Tibial artery (tissue), 4 donors: ENCODE measurements at places on chromosomes 6 and 20.

GRCh38 chr6:145204301-145204700, 531.0 kb downstream of the EPM2A start:
- DNase-seq: no peak
- H3K27me3 ChIP-seq: no peaks in the 10 kb centered on the region
- H3K36me3 ChIP-seq: no peaks in the 10 kb centered on the region
- no peak overlapping the region for H3K27ac ChIP-seq

DNA sequence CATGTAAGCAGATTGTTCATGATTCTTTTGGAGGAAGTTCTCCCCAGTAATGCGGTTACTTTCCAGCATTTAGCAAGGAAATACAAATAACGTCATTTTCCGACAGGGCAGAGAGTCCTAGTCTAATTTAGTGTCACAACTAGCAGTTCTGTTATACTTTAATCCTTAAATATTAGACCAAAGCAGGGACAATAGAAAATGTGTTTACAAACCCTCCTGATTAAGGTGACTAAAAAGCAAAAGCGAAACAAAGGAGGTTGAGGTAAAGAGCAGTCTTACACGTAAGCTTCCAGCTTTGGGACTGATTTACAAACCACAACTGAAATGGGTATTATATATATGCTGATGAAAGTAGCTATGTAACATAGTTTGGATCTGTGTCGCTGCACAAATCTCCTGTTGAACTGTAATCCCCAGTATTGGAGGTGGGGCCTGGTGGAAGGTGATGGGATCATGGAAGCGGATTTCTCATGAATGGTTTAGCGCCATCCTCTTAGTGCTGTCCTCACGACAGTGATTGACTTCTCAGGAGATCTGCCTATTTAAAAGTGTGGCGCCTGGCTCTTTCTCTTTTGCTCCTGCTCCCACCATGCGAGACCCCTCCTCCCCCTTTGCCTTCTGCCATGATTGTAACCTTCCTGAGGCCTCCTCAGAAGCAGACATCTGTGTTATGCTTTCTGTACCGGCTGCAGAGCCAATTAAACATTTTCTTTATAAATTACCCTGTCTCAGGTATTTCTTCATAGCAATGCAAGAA, 81.9 kb downstream of the PLCB1 start:
- no peaks in the 10 kb centered on the region for H3K36me3 ChIP-seq
- no peaks in the 10 kb centered on the region for H3K4me1 ChIP-seq
- H3K4me3 ChIP-seq: no peak overlapping the region
- H3K27me3 ChIP-seq: no peaks in the 10 kb centered on the region
- no peak overlapping the region for H3K27ac ChIP-seq

DNA sequence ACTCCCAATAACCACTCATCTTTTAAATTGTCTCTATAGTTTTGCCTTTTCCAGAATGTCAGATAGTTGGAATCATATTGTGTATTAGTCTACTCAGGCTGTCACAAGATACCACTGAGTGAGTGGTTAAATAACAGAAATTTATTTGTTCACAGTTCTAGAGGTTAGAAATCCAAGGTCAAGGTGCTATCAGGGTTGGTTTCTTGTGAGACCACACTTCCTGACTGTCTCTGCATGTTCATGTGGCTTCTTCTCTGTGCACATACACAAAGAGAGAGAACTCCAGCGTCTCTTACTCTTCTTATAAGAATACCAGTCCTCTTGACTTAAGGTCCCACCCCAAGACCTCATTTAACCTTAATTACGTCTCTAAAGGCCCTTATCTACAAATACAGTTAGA, 23.9 kb upstream of the PRSS35 start:
- no peaks in the 10 kb centered on the region for H3K4me1 ChIP-seq
- DNase-seq: no peak
- no peak overlapping the region for H3K27ac ChIP-seq
- H3K4me3 ChIP-seq: no peak overlapping the region
- no peaks in the 10 kb centered on the region for H3K36me3 ChIP-seq
- H3K27me3 ChIP-seq: no peaks in the 10 kb centered on the region

DNA sequence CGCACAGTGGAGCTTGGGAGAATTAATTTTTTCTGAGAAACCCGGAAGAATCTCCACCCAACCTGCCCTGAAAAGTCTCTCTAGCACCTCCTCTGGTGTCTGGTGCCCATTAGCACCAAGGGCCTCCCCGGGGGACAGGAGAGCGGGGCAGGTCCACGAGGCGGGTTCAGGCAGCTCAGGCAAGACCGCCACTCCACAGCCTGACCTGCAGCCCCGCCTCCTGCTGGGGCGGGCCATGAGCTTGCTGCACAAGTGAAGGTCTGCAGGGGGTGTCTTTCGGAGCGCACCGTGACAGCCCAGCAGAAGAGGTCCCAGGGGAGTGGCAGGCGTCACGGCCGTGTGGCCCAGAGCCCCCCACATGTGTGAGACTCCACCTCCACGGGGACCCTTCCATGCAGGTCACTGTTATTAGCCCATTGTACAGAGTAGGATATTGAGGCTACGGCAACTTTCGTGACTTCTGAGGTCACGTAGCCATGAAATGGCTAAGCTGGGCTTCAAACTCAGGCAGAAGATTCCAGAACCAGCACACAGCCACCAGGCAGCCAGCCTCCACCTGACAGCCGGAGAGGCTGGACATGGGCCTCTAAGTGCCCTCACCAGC, 63.9 kb upstream of the SLCO4A1 start:
- no peak for DNase-seq
- peaks cover 72% of the 10 kb centered on the region for H3K27me3 ChIP-seq
- H3K4me3 ChIP-seq: no peak overlapping the region
- H3K27ac ChIP-seq: no peak overlapping the region

- H3K4me1 ChIP-seq: peaks cover 41% of the 10 kb centered on the region
- DNase-seq: no peak
- H3K27ac ChIP-seq: no peak overlapping the region
- no peaks in the 10 kb centered on the region for H3K36me3 ChIP-seq
Measured at GRCh38 chr20:32479012-32479411, 106.1 kb downstream of the NOL4L start.

DNA sequence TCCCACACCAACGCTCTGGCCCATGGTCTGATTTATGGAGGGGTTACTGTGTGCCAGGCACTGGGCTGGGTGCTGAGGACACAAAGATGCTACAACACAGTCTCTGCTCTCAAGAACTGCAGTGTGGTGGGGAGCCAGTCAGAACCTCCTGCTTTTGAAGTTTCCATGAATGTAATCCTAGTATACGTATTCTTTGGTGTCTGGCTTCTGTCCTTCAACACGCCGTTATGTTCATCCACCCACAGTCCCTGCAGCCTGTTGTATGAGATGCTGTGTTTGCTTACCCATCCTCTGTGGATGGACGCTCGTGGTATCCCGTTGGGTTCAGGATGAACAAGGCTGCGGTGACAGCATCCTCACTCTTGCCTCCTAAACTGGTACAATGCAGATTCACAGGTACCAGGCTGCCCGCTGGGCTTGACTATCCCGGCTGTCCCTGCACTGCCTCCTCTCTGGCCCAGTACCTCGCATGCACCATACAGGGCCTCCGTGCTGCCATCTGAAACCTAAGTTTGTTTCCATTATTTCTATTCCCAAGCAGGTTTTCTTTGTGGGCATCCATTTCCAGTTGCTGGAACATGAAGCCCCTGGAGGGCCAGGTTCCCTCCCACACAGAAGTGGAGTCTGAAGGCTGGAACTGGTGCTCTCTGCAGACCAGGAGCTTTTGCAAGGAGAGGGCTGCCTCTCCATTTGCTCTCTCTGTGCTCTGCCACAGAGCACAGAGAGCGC, 364.5 kb downstream of the ZFAND3 start:
- H3K4me3 ChIP-seq: no peak overlapping the region
- no peaks in the 10 kb centered on the region for H3K4me1 ChIP-seq
- DNase-seq: peak; percentile 50
- H3K27ac ChIP-seq: no peak overlapping the region

DNA sequence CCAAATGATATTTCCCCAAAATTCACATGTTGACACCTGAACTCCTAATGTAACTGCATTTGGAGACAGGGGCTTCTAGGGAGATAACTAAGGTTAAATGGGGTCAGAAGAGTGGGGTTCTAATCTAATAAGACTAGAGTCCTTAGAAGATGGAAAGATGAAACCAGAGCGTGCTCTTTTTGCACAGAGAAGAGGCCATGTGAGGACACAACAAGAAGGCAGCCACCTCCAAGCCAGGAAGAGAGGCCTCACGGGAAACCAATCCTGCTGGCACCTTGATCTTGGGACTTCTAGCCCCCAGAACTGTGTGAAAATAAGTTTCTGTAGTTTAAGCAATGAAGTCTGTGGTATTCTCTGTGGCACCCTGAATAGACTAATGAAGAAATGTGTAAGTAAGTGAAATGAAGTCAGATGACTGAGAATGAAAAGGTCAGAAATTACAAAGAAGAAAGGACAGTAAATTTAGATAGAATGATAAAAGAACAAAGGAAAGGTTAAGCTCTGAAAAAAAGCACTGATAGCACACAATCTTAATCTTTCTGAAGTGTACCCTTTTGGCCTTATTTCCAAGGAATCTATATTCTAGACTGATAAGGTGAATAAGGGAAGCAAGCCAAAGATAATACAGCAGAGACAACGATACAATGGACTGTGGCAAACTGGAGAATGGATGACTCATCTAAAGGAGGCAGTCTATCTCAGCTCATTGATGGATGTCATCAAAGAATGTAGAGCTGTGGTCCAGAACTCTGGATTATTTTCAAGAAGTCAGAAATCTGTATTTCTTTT, 110.4 kb downstream of the MYB start:
- no peak overlapping the region for H3K4me3 ChIP-seq
- DNase-seq: no peak
- H3K36me3 ChIP-seq: peaks cover 21% of the 10 kb centered on the region
- H3K4me1 ChIP-seq: no peaks in the 10 kb centered on the region
- no peak overlapping the region for H3K27ac ChIP-seq

DNA sequence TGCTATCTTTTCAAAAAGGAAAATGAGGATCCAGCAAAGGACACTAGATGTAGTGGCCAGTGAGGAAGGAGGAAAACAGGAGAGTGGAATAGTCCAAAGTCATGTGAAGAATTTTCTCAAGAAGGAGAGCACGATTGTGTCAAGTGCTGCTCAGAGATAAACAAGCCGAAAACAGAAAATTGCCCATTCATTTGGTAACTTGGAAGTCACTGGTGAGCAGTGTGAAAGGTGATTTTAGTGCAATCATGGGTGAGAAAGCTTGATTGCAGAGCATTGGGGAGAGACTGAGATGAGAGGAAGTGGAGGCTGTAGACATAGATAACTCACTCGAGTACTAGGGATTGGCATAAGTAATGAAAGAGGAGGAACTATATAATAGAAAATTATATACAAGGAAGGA, 26.0 kb upstream of the PRDM1 start:
- no peaks in the 10 kb centered on the region for H3K4me1 ChIP-seq
- no peak for DNase-seq
- H3K36me3 ChIP-seq: no peaks in the 10 kb centered on the region
- H3K27me3 ChIP-seq: no peaks in the 10 kb centered on the region
- H3K27ac ChIP-seq: no peak overlapping the region

- peaks cover 19% of the 10 kb centered on the region for H3K36me3 ChIP-seq
- no peak overlapping the region for H3K4me3 ChIP-seq
- peaks cover 10% of the 10 kb centered on the region for H3K4me1 ChIP-seq
- H3K27me3 ChIP-seq: no peaks in the 10 kb centered on the region
- no peak for DNase-seq
Measured at GRCh38 chr20:35359335-35359950, 52.3 kb downstream of the UQCC1 start.

DNA sequence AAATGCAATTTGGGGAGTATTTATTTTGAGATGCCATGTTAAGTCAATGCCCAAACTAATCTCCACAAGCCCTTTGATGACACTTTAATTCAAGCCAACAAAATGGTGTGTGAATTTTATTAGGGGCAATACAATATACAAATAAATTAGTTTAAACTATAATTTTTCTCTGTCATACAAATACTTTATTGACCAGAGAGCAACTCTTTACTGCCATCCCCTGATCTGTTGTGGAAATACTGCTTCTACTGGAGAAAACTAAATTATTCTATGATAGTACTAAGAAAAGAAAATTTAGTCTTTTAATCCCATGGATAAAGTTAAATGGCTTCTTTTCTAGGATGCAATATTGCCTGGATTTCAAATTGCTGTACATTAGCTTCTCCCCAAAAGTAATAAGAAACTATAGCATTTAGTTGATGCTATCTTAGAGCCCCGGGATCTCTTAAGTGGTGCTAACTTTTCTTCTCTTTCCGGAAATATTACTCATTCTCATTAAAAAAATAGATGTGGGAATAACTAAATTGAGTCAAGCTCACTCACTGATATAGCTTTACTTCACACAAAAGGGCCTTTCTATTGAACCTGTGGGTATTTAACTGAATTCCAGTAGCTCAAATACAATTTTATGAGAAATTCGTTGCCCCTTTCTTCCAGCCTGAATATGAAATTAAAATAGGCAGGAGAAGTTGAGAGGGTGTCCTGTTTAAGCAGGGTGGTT, 49.2 kb downstream of the SMPDL3A start:
- no peak overlapping the region for H3K4me3 ChIP-seq
- no peak overlapping the region for H3K27ac ChIP-seq
- H3K36me3 ChIP-seq: no peaks in the 10 kb centered on the region
- H3K4me1 ChIP-seq: no peaks in the 10 kb centered on the region
- no peak for DNase-seq
- H3K27me3 ChIP-seq: no peaks in the 10 kb centered on the region

DNA sequence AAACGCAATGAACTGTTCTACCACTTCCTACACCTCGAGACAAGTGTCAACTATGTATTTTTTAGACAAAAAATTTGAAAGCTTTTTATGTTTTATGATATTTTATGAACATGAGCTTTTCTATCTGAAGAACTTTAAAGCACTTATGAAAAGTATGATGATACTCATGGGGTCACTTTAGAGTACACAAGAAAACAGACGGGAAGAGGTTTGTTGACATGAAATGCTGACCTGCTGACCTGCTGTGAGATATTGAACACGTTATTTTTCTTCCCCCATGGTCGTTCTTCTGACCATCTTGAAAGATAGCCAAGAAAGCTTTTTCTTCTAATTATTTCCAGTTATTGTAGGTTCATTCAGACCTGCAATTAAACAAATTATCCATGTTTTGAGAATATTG, 63.1 kb downstream of the PLEKHG1 start:
- no peaks in the 10 kb centered on the region for H3K36me3 ChIP-seq
- no peaks in the 10 kb centered on the region for H3K27me3 ChIP-seq
- DNase-seq: no peak

DNA sequence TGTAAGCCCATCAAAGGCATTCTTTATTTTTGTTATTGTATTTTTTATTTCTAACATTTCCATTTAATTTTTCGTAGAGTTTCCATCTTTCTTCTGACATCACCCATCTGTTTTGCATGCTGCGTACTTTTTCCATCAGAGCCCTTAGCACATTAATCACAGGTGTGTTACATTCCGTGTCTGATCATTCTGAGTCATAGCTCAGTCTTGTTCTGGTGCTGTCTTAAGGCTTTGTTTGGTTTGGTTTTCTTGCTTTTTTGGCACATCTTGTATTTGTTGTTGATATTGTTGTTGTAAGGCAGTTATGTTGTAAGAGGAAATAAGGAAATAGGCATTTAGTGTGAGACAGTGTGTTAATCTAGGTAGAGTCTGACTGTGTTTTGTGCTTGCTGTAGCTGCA, 214.6 kb upstream of the CDH4 start:
- no peaks in the 10 kb centered on the region for H3K27me3 ChIP-seq
- no peak for DNase-seq
- no peaks in the 10 kb centered on the region for H3K36me3 ChIP-seq
- H3K4me3 ChIP-seq: no peak overlapping the region

- H3K27ac ChIP-seq: no peak overlapping the region
- H3K27me3 ChIP-seq: no peaks in the 10 kb centered on the region
- no peak overlapping the region for H3K4me3 ChIP-seq
- no peaks in the 10 kb centered on the region for H3K4me1 ChIP-seq
Measured at GRCh38 chr20:48238326-48238725, 453.0 kb upstream of the SULF2 start.

GRCh38 chr6:7268816-7269555, 44.0 kb downstream of the SSR1 start:
- no peak overlapping the region for H3K27ac ChIP-seq
- no peaks in the 10 kb centered on the region for H3K36me3 ChIP-seq
- no peaks in the 10 kb centered on the region for H3K27me3 ChIP-seq
- peaks cover 6% of the 10 kb centered on the region for H3K4me1 ChIP-seq
